ENCODE measurements at places on chromosomes 16 and 17. TPM values are rescaled to one million over a fixed set of nuclear protein-coding genes. Genes with fewer than 3 reads are reported as not detected.

The CA7 gene
- not detected for total RNA-seq

The TSR3 gene
- total RNA-seq = 69.6 TPM

The PROCA1 gene
- total RNA-seq = 0.85 TPM

The CTRB2 gene
- not detected for total RNA-seq

The C16orf96 gene
- not detected for total RNA-seq
